ENCODE measurements at places on chromosomes 4 and X.

DNA sequence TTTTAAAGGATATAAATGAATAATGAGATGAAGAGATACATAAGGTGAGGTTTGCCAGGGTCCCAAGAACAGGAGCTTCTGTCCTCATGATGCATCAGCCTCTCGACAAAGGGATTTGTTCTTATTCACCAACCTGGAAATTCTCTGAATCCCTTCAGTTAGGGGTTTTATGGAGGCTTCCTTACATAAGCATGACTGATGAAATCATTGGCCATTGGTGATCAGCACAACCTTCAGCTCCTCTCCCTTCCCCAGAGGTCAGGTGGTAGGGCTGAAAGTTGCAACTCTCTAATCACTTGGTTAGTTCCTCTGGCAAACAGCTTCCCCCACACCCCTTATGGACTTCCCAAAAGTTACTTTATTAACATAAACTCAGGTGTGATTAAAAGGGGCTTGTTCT, 222.0 kb downstream of the SPRY1 start:
- DNase-seq, result no peak

DNA sequence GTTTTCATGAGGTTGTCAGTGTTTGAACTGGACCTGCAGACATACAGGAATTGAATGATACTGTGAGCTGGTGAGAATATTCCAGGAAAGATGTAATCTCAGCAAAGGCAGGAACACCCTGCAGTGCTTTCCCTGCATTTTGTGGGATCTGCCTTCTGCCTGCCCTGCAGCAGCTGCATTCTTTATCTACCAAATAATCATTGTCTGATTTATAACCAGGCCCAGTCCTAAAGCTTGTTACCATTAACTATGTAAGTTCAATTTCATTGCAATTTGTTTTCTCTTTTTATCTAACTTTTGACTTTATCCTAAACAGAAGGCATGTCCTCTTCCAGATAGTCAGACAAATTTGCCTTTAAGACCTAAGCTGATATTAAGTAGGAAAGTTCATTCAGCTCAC, 99.8 kb upstream of the NOCT start:
- DNase-seq, result no peak

DNA sequence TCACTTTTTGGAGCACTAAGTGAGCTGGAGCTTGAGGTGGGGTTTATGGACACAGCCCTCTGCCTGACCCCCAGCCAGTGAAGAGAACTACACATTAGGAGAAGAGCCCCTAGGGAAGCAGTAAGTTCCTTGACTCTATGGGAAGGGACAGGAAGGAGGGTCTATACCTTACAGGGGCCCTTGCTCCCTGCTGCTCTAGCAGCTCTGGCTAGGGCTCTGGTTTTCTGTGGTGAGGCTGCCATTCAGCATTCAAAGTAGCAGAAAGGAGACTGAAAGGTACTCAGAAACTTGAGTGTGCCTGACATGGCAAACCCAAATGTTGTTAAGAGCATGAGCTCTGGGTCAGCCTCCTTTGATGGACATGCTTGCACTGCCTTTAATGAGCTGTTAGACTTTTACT, 144.0 kb upstream of the KIT start:
- no peak for DNase-seq

- DNase-seq, result no peak
Measured at GRCh38 chr4:21046141-21046540, 345.9 kb downstream of the PACRGL start.

DNA sequence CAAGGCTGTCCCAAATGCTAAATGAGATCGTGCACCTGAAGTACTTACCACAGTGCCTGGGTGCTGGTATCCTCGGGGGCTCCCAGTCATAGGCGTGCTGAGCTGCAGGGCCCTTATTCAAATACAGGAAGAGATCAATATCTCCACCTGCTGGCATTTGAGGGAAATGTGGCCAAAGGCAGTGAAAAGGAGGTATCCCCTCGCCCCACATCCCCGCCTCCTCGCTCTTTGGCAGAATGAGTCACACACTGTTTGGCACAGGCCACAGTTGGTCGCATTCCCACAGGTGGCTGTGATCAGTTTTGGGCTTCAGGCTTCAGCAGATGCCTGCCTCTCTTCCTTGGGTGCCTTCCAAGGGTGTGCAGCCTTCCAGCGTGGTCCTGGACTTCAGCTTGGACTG, 28.4 kb downstream of the ZNF185 start:
- DNase-seq, result peak; percentile 86

DNA sequence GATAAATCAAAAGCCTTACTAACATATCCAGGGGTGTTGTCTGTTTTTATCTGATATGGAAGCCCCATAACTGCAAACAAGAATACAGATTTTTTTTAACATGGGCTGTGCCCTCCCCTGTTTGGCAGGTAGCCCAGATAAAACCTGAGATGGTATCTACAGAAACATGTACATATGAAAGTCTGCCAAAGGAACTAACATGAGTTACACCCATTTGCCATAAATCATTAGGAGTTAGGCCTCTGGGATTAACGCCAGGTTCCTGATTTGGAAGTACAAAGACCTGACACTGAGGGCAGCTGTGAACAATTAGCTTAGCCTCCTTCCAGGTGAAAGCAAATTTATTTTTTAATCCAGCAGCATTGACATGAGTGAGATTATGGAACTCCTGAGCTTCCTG, 264.3 kb downstream of the TECRL start:
- no peak for DNase-seq

DNA sequence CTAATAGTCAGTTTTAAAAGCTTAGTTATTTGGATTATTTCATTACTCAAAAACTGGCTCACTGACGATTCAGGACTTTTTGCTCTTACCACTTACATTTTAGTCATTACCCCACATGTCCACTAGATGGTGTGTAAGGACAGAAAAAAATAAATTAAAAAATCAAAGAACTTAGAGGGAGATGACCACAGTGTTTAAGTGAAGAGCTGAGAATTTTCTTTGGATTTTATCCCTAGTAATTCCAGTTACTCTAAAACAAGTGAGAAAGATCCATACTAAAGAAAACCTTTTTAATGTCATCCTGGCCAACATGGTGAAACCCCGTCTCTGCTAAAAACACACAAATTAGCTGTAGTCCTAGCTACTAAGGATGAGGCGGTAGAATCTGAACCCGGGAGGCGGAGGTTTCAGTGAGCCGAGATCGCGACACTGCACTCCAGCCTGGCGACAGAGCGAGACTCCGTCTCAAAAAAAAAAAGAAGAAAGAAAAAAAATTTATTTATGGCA, 26.4 kb upstream of the TMPRSS11B start:
- DNase-seq, result peak; percentile 38

GRCh38 chr4:44563496-44563895, 87.9 kb downstream of the YIPF7 start:
- no peak for DNase-seq

DNA sequence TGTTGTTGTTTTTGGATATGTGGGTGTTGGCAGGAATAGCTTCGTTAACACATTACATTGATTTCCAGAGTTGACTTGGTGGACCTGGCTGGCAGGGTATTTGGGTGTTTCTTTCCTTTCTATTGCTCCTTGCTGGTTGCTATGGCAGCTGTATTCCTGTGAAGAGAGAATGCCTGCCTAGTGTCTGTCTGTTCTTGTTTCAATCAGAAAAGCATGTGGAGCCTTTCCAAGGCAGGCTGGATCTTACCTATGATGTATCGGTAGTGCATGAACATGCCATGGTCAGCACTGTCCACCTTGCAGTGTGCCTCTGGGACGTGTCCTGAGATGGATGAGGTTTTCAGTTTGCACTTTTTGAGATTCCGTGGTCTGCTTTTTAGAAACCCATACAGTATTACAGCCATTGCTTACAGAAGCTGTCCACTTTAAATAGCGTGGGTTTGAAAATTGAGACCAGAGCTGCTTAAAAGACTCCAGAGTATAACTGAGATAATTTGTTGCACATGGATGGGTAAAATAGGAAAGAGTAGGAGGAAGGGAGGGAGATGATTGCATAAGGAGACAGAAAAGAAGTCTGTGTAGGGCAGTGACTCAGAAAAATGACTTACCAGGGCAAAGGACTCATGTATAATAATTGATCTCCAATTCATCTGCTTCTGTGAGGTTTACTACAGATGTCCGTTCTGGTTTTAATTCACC, 20.0 kb upstream of the AADAT start:
- peak; percentile 67 for DNase-seq

DNA sequence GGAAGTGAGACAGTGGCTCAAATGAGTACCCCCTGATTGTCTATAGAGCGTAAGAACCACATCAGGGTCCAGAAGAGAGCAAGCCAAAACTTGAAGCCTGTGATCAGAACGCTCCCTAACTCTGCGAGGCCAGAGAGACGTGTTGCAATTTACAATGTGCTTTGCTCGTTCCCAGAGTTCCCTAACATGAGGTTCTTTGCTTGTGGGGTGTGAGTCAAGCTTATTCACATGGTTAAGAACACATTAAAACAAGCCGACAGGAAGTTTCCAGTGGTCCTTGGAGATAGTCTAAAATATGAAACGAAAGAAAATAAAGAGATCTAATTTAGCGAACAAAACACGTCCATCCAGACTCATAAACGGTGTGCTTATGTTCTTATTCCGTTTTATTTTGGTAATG, 702.3 kb downstream of the TRIML1 start:
- no peak for DNase-seq

GRCh38 chrX:130120321-130120731, 10.0 kb upstream of the ELF4 start:
- no peak for DNase-seq

- DNase-seq, result no peak
Measured at GRCh38 chr4:24417206-24417605, 167.1 kb downstream of the DHX15 start.

GRCh38 chr4:3372264-3372932, 69.4 kb upstream of the HGFAC start:
- DNase-seq, result no peak

GRCh38 chrX:2712890-2713840, 22.1 kb downstream of the CD99 start:
- DNase-seq, result no peak
